AG09319 (cell line): ENCODE measurements at places on chromosomes 5 and 9.

DNA sequence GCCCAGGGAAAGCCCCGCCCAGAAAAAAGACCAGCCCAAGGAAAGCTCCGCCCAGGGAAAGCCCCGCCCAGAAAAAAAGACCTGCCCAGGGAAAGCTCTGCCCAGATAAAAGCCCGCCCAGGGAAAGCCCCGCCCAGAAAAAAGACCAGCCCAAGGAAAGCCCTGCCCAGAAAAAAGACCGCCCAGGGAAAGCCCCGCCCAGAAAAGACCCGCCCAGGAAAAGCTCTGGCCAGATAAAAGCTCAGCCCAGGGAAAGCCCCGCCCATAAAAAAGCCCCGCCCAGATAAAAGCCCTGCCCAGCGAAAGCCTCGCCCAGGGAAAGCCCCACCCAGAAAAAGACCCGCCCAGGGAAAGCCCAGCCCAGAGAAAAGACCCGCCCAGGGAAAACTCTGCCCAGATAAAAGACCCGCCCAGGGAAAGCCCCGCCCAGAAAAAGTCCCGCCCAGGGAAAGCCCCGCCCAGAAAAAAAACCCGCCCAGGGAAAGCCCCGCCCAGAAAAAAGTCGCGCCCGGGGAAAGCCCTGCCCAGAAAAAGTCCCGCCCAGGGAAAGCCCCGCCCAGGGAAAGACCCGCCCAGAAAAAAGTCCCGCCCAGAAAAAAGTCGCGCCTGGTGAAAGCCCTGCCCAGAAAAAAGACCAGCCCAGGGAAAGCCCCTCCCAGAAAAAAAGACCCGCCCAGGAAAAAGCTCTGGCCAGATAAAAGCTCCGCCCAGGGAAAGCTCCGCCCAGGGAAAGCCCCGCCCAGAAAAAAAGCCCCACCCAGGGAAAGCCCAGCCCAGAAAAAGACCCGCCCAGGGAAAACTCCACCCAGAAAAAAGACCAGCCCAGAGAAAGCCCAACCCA lies 11.9 kb downstream of the GRIN1 start:
- DNase-seq: no peak

GRCh38 chr5:89300426-89300970 lies 417.5 kb upstream of the MEF2C start:
- DNase-seq: no peak

DNA sequence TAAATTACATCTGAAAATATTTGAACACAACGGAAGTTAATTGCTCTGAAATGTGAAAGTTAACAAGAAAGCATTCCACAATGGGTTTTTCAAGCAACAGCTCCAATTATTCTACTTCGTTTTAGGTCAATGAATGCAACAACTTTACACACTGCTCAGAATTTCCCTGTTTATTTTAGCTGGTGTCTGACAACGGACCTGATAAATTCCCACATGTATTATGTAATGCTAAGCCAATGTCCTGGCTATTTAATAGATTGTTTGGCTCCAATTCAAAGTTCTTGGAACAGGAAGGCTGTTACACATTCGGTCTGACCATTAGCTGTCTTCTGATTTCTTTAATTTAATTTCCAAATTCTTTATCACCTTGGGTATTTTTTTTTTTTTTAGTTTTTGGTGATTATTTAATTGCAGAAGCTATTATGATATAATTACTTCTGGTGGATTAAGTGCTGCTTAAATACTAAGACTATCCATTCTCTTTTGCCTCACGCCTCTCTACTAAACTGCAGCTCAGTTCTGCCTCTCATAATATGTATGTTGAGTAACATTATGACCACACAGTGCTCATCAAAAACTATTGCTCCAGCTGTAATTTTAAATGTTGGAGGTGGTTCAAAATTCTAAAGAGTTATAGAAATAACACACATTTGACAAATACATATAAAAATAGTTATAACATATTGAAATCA lies 57.9 kb downstream of the MEF2C start:
- DNase-seq: peak; percentile 3

DNA sequence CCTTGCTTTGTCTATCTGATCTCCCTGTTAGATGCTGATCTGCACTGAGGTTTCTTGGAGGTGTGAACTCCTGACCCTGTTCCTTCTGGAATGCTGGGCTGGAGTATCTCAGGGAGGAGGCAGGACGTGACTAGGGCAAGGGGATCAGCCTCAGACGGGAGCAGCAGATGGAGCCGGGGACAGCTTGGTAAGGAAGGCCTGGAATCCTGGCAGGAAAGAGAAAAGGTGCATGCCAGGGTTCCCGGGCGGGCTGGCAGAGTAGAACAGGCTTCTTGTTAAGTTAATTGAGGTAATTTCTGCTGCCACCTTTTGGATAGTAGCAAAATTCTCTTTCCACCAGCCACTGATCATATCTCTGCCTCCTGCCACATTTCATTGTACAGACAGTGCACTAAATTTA lies 180.9 kb downstream of the ZNF462 start:
- no peak for DNase-seq
